Hypothalamus (tissue), 51 donors: ENCODE measurements at places on chromosomes 5 and 9.

GRCh38 chr5:110840347-110840960 lies 101.6 kb downstream of the SLC25A46 start:
- no peak for DNase-seq

- DNase-seq, result no peak
These were observed 185.9 kb downstream of the SYK start for GRCh38 chr9:90987566-90987965.

DNA sequence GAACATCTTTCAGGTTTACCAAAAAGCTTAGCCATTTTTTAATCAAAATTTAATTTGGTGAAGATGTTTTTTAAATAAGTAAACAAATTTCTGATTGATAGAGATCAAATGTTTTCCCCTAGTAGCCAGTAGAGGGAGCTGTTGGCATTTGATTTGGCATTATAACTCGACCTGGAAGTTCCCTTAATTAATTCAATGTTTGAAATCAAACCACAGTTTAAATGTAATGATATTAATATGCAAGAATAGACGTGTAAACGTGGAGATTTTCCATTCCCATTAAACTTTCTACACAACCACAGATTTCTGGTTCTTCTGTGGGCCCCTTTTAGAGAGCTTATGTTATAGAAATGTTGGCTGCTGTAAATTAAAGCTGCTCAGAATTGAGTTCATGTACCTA lies 148.1 kb upstream of the MPDZ start:
- no peak for DNase-seq

- no peak for DNase-seq
These were observed 13.4 kb downstream of the PAEP start for GRCh38 chr9:135574943-135575342.

GRCh38 chr5:16490911-16491310 lies 25.3 kb upstream of the ZNF622 start:
- DNase-seq, result no peak

DNA sequence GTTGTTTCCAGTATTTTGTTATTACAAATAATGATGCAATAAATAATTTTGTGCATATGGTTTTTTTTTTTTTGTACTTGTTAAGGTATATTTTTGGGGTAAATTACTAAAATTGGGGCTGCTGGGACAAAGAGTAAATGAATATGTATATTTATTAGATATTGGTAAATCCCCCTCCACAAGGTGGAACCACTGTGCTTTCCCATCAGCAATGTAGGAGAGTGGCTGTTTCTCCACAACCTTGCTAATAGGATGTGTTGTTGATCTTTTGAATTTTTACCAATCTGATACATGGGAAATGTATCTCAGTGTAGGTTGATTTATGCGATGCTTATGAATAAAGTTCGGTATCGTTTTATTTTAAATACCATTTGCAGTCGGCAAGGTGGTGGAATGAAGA lies 118.1 kb downstream of the TRPM3 start:
- no peak for DNase-seq

DNA sequence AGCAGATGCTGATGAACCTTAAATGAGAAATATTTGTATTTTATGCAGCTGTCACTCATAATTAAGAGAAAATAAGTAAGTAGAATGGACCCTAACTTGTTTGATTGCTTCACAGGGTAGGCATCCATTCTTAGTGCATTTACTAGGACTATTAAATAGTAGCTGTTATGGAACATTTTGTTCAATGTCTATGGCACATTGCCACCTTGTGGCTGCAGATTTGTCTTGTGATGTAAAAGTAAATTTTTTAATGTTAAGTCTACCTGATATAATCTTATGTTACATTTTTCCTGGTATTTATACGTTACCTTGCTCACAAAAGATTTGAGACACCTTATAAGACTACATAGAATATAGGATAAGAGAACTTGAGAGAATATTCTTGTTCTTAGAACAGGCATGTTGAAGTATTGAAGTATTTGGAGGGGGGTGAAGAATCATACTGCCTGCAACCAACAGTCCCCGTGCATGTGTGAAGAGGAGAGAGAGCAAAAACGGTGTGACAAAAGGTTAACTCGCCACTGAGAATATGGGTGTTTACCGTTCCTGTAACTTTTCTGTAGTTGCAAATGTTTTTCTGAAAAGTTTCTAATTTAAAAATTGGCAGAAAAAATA lies 161.1 kb downstream of the MAST4 start:
- no peak for DNase-seq
